SJSA1 (cell line): ENCODE measurements at places on chromosomes 12 and 14. TPM values are rescaled to one million over a fixed set of nuclear protein-coding genes. Genes with fewer than 3 reads are reported as not detected.

- DNase-seq: peak; percentile 90
Measured at GRCh38 chr12:52680363-52680762, at the start of gene KRT1. Gene KRT1 (minus strand): TSS chr12:52680407. CDS start chr12:52680348, 59 bp downstream.

DNA sequence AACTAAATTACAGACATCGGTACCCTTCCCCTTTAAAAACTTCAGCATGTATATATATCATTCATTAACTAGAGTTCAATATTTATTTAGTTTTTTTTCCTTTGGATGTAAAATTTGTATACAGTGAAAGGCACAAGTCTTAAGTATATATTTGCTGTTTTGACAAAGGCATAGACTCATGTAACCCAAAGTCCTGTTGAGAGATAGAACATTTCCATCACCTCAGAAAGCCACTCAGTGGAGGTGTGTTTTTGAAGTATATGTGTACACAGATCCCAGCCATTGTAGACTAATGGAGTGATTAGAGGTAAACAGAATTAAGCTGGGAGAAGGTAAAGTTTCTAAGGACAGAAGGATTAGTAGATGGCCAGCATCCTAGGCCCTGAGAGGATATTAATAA is 15.4 kb downstream of the RDH12 start:
- no peak for DNase-seq

GRCh38 chr14:45185100-45185814 is 49.5 kb downstream of the FANCM start:
- no peak for DNase-seq

GRCh38 chr12:93689076-93689834 is 12.1 kb downstream of the CRADD start:
- DNase-seq: no peak

- no peak for DNase-seq
Measured at GRCh38 chr12:128450810-128451209, 183.8 kb downstream of the TMEM132C start.

- DNase-seq: no peak
Measured at GRCh38 chr14:56221382-56222128, 103.3 kb downstream of the PELI2 start.

- DNase-seq: no peak
Measured at GRCh38 chr12:75933101-75933500, 98.5 kb downstream of the PHLDA1 start.

- DNase-seq: no peak
Measured at GRCh38 chr12:6124411-6125309, at the start of gene VWF. Gene VWF (minus strand): TSS chr12:6124670. CDS start chr12:6123196, 1,474 bp downstream.

DNA sequence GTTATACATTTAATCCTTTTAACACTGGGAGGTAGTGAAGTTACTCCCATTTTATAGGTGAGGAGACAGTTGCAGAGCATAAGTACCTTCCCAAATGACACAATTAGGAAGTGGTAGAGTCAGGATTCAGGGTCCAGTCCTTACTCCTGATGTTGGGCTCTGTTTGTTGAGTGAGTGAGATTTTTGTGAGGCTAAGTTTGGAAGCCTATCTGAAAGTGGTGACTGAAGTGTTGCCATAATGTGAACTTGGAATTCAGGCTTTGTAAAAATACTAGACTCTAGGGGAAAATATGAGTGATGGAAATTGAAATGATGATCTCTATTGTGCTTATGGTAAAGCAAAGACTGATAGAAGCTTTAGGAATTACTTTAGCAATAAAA is 2.2 kb downstream of the NUDT4 start:
- DNase-seq: peak; percentile 18

DNA sequence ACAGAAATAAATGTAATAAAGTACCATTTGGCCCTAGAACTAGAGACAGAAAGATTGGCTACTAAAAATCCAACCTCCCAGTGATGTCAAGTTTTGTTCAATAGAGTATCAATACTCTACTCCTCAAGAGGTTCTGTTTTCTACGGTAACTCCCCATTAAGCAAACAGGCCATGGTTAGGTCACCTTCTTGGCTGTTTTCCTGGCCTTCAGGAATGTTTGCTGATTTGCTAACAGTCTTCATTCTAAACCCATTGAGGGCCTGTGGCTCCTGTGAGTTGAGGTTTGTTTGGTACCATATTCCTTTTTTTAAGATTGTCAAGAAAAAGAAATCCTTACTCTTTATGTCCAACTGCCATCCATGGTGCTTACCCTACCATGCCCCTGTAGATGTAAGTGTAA is 1022.0 kb upstream of the TMEM132C start:
- DNase-seq: no peak

GRCh38 chr12:29667011-29667410 is 116.7 kb downstream of the TMTC1 start:
- no peak for DNase-seq

DNA sequence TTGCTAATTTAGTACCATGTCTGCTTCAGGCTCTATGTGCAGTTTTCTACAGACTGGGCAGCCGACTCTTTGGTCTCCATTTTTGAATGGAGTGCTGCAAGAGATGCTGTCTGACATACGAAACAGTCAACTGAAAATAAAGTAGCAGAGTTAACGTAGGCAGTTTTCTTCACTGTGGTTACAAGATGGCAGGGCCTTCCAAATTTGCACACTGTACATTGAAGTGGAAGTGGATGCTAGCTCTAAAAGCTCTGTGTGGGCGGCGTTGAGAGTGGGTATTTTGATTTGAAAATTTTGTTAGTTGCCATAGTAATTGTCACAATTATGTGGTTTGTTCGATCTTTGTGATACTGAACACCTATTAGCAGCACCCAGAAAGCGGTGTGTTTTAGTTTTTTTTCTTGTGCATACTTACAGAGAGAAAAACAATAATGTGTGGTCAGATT is 154.9 kb upstream of the ATP2B1 start:
- no peak for DNase-seq

DNA sequence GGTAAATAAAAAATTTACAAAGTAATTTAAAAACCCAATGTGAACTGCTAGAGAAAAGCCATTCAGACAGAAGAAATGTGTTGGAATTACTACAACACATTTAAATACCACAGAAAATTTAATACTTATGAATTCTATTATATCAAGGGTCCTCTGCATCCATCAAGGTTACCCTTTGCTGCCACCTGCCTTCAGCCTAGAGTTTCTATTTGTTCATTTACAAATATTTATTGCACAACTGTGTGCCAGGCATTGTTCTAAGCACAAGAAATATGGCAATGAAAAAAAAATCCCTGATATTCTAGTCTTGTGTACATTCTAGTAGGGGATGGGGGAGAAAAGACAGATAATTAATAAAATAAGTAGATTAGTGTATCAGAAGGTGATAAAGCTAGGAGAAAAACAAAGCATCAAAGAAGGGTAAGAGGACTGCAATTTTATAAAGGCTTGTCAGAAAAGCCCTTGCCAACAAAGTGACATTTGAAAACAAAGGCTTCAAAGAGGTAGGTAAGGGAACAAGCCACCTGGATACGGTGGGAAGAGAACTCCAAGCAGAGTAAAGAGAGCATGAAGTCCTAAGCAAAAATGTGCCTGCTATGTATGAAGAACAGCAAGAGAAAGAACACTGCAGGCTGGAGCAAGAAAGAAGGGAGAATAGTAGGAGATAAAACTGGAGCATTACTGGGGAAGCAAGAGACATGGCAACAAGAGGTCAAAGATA is 59.1 kb upstream of the SLC6A13 start:
- no peak for DNase-seq

DNA sequence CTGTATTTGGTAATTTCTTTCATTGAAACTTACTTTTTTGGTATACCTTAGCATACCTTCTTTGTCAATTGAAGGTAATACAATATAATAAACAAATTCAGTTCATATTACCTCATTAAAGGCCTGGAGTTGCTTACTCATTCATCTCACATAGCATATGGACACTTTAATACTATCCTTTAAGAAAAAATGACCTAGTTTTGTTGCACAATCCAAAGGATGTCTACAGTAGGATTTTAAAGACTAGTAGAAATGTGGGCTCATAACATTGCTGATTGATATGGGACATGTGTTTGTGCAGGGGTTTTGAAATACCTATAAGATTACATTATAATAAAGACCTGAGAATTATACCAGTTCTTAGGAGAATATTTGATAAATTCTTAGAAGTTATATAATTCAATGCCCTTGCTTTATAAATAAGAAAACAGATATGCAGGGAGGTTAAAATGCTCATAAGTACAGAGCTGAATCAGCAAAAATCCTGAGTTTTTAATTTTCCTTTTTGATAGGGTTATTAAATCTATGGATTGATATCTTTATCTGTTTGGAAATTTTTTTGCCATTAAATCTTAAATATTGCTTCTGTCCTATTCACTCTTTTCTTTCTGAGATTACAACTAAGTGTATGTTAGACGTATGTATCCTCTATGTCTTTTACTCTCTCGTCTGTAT is 352.1 kb downstream of the ATP23 start:
- DNase-seq: no peak

DNA sequence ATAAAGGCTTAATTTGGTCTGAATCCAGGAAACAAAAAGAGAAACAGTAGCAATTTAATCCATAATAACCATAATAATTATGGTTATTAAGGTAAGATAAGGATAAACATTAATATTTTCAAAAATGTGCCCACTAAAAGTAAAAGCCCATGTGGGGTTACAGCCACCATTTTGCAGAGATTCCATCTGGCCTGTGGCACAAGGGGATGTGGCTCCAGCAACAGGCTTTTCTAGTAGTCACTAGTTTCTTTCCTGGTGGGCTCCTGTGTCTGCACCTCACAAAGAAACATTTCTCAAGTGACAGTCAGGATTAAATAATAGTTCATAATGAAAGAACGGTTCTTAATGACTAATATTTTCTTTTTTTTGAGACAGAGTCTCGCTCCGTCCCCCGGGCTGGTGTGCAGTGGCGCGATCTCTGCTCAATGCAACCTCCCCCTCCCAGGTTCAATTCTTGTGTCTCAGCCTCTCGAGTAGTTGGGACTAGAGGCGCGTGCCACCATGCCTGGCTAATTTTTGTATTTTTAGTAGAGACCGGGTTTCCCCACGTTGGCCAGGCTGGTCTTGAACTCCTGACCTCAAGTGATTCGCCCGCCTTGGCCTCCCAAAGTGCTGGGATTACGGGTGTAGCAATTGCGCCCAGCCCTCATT is 32.2 kb downstream of the GPR19 start:
- no peak for DNase-seq

NTN4 gene
- total RNA-seq: 44.9 and 59.5 TPM in 2 replicates

NPAS3 gene
- total RNA-seq: 0.26 TPM in 1 of 2 replicates, not detected in the other

AQP2 gene
- not detected in 2 replicates for total RNA-seq

PLEKHG7 gene
- total RNA-seq: not detected in 2 replicates

AICDA gene
- not detected in 2 replicates for total RNA-seq

ISCA2 gene
- 9.2 and 29.5 TPM in 2 replicates for total RNA-seq

AVPR1A gene
- 0.06 and 0.21 TPM in 2 replicates for total RNA-seq

NAV3 gene
- total RNA-seq: 25.0 and 58.0 TPM in 2 replicates

ACOT6 gene
- not detected in 2 replicates for total RNA-seq

DPY19L2 gene
- total RNA-seq: 6.1 and 7.0 TPM in 2 replicates

KRT79 gene
- total RNA-seq: 0.08 and 1.1 TPM in 2 replicates
